ENCODE measurements at places on chromosomes 7 and 10. TPM values are rescaled to one million over a fixed set of nuclear protein-coding genes. Genes with fewer than 3 reads are reported as not detected.

- DNase-seq = no peak
These were observed 7.8 kb downstream of the NODAL start for GRCh38 chr10:70433581-70434280.

DNA sequence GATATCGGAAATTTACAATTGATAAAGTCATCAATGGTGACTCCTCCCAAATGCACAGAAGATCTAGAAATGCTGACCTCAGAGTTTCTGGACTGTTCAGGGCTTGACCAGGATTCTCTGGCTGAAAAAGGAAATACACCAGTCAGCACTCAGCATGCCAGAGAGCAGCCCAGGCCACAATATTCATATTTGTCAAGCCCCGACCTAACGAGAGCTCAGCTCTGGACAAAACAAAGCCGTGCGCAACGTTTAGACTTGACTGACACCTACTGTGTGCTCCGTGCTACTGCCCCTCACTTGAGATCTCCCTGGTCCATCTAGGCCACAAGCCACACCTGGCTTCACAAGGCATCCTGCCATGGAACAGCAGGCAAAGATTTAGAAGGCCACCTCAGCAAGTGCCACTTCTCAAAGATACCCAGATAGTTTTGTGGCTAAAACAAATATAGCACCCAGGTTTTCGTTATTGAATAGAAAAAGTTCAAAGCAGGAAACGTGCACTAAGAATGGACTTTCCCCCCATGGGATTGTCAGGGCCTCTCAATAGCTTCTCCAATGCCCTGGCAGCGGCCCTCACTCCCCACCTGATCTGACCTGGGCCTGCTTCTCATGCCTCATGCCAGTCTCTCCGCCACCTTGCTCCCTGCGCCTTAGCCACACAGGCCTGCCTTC lies 218.3 kb downstream of the FAM107B start:
- DNase-seq = no peak

- DNase-seq = no peak
These were observed 111.4 kb downstream of the ST7 start for GRCh38 chr7:117064688-117065087.

GRCh38 chr10:96639899-96640298 lies 53.1 kb upstream of the TM9SF3 start:
- DNase-seq = peak; percentile 24

- DNase-seq = no peak
These were observed 378.5 kb downstream of the TCERG1L start for GRCh38 chr10:130933008-130933390.

DNA sequence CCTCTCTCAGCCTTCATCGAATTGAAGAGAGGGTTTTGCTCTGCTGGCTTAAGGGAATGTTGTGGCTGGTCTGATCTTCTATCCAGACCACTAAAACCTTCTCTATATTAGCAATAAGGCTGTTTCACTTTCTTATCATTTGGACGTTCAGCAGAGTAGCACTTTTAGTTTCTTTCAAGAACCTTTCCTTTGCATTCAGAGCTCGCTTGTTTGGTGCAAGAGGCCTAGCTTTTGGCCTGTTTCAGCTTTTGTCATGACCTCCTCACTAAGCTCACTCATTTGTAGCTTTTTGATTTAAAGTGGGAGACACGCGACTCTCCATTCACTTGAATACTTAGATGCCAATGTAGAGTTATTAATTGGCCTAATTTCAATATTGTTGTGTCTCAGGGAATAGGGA lies 3.9 kb downstream of the MPP7 start:
- DNase-seq = no peak

GRCh38 chr10:28177944-28178637 lies 124.8 kb downstream of the MPP7 start:
- DNase-seq = no peak

NUTM2B gene
- 4.6 TPM for polyA plus RNA-seq

LRRC27 gene
- polyA plus RNA-seq = 33.2 TPM

All from renal pelvis (tissue), 12 donors.